ENCODE measurements at places on chromosomes 2 and 18. TPM values are rescaled to one million over a fixed set of nuclear protein-coding genes. Genes with fewer than 3 reads are reported as not detected.

GRCh38 chr18:3585656-3586509 lies 135.9 kb downstream of the TGIF1 start:
- peak; percentile 69 for DNase-seq

- no peak for DNase-seq
Observed at GRCh38 chr2:239803766-239804115, 221.4 kb downstream of the NDUFA10 start.

DNA sequence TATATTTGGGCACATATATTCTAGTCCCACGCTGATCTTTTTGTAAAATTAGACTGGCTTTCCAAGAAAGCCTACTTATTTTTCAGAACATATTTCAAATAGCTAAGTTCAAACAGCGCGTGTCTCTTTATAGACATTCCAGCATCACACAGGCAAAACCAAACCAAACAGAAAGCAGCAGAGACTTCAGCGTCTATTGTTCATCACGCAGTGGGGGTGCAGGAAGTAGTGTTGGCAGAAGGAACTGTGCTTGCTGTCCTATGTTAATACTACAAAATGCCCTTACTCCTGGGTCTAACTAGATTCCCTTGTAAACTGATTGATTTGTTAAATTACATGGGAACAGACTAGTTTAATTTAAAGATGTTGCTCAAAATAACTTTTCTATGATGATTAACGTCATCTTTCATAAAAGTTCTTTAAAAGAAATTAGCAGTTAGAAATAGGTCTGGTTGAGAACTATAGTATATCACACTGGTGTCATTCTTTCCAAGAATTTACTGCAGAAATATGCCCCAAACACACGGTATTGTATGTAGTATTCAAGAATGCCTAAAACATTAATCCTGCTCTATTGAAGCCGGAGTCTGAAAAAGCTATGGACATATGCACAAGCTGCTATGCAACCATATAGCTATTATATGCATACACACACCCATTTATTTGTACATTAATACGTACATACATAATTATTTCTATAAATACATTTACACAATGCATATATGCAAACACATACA lies 436.3 kb downstream of the CBLN2 start:
- no peak for DNase-seq

GRCh38 chr2:227479865-227480475 lies 8.0 kb downstream of the AGFG1 start:
- DNase-seq = no peak

DNA sequence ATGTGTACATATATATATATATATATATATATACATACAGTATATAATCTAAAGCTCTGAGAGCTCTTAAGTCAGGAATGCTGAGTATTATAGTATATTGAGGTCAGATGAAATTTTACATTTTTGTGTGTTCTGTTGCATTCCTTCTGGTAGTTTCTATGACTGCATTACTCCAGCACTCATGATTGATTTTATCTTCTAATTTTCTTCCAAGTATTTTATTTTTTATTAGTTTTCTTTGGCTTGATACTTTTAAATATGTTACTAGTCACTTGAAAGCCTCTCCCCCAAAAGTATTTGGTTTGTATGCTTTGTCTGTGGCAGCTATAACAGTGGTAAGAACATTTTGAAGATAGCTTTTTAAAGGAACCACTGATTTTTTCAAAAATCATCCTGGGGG lies 25.0 kb downstream of the METTL21A start:
- no peak for DNase-seq

DNA sequence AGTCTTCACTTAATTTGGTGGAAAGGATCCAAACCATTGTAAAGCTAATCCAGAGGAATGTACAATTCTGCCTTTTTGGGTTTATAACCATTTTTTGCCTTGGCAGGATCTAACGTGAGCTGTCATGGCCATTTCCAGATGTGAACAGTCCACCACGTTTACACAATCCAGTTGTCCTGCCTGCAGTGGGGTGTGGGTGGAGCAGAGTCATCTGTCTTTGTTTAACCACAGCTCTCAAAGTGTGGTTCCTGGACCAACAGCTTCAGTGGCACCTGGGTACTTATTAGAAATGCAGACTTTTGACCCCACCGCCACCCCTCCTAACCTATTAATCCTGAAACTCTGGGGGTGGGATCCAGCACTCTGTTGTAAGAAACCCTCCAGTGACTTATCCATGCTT lies 35.9 kb downstream of the FHOD3 start:
- DNase-seq = no peak

FAM228A gene
- 0.23 TPM for total RNA-seq

DNA sequence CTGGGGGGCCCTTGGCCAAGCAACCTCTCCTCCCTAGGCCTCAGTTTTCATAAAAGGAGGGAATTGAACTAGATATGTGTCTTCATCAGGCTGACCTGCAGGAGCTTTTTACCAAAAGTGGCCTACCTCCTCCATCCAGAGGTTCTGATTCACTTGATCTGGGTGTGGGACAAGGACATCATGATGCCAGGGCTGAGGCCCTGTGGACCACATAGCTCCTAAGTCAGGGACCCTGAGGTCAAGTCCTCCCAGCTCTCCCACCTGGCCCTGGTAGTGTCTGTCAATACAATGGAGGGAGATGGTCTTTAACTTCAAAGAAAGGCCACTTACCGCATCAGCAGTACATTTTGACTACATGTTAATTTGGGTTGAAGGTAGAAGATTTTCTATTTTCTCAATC lies 10.4 kb downstream of the IL1RN start:
- no peak for DNase-seq

- no peak for DNase-seq
Observed at GRCh38 chr2:232981767-232982360, 31.2 kb downstream of the NGEF start.

GRCh38 chr18:74283646-74284045 lies 8.1 kb downstream of the CYB5A start:
- DNase-seq = no peak

Data from activated CD4-positive, alpha-beta T cell treated with anti-CD3 and anti-CD28 coated beads, Interleukin-2, amount 10 ng/mL, durations not matched to agents 7 days and 5 days (primary cell).